ENCODE measurements at places on chromosomes 3 and 15. TPM values are rescaled to one million over a fixed set of nuclear protein-coding genes. Genes with fewer than 3 reads are reported as not detected.

HGD gene
- 1.7 TPM for total RNA-seq

SLC26A6 gene
- total RNA-seq, result 12.8 TPM

TP53BP1 gene
- 75.3 TPM for total RNA-seq

CACNA2D2 gene
- total RNA-seq, result not detected

LNP1 gene
- 5.9 TPM for total RNA-seq

LRRC3B gene
- total RNA-seq, result not detected

SEMA3B gene
- total RNA-seq, result 2.8 TPM

CASR gene
- total RNA-seq, result not detected

SCAANT1 gene
- total RNA-seq, result not detected

HTR3E gene
- not detected for total RNA-seq

TGM4 gene
- not detected for total RNA-seq

BHLHE40 gene
- total RNA-seq, result 73.3 TPM

RARB gene
- 52.7 TPM for total RNA-seq

CA12 gene
- total RNA-seq, result 195 TPM

TERB2 gene
- not detected for total RNA-seq

NR2E3 gene
- total RNA-seq, result 0.38 TPM

ZNF80 gene
- not detected for total RNA-seq

LRRN1 gene
- under 0.01 TPM for total RNA-seq

ACKR2 gene
- not detected for total RNA-seq

CLK3 gene
- total RNA-seq, result 50.2 TPM

LSG1 gene
- 31.6 TPM for total RNA-seq

SLC28A1 gene
- total RNA-seq, result under 0.01 TPM
